ENCODE measurements at places on chromosomes 5 and 9.

DNA sequence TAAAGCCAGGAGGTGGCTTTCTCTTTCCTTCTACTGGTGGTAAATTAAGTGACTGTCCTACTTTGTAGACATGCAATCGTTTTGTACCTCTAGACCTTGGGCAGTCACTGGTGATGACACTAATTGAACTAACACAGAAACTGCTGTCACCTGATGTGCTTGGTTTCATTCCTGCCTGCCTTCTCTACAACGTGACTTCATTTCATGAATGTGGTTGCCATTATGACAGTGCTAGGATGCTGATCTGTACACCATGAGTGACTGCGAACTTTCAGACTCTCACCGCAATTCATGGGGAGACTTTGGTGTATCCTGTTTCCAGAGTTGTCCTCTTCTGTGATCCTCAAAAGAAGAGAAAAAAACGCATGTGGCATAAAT, 47.5 kb downstream of the UBE2QL1 start:
- DNase-seq = no peak

DNA sequence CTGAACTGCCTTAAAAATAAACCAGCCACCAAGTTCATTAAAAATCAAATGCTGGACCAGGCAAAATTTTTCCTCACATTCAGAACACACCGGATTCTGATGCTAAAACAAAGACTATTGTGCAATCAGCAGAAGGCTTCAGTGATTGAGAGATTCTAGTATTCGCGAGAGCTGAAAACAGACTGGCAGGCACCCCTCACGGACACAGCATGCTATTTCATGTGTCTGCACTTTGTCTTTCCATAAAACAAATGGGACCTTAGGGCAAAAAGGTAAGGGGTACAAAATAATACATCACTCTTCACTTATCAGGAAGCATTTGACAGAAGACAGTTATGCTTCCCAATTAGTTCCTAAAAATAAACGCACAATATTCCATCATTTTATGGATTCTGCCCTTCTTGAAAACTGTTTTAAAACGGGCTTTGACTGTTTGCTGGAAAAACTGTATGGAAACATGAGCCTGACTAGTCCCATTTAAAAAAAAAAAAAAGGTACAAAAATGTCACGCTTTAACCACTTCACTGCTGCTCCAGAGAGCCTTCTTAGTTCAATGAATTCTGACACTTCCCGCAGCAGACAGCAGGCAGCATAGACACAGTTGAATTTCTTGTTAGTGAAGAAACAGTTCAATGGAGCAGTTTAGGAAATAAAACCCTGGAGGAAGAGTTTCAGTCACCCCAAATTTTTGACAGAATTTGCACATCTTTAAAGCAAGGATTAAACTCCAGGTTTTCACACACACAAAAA, 99.2 kb downstream of the MED27 start:
- no peak for DNase-seq

DNA sequence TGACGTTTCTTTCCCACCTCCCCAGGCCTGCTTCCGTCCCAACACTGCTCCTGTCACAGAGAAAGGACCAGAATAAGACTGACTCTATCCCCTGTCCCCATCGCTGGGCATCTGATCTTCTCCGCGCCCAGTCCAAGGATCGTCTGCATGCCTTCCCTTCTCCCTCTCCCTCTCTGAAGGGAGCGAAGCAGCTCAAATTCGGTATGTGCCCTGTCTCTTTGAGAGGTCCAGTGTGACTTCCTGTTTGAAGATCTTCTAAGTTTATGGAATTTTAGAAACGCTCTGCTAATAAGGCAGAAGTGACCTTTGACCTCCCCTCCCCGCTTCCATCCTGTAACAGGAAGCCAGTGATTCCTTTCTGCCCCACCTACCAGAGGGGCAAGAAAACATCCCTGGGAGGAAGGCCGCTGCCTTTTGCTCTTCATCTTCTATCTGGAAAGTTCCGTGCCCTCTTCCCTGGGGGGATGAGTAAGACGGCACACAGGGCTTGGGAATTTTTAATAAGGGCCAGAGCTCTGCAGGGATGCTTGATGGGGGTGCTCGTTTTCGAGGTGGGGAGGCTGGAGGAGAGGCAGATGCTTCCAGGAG, 40.7 kb upstream of the RNU6ATAC start:
- no peak for DNase-seq

- DNase-seq = no peak
Measured at GRCh38 chr9:114538241-114538640, 33.0 kb upstream of the WHRN start.

DNA sequence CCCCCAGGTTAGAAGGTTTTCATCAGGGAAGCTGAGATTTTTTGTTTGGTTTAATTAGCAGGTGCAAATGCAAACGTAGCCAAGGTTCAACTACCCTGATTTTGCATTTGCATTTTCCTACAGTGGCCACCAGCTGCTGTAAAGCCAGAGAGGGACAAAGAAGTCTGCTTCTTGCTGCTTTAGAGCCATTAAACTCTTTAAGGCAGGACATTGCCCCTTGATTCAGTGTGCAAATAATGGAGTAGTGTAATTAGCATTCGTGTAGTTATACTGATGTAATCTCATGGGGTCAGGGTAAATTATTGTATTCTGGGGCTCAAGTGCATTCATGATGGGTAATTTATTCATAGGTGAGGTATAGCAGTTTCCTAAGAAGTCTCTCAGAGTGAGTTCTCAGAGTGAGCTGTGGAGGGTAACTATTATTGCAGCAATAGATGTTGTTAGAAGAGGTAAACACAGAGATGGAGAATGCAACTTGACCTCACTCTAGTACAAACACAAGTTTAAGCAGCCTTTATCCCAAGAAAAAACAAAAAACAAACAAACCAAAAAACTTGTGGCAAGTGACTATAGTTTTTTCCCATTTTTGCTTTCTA, 526.5 kb downstream of the KIF4B start:
- DNase-seq = no peak

GRCh38 chr5:98880151-98880550, 48.7 kb downstream of the CHD1 start:
- DNase-seq = no peak
